ENCODE measurements at places on chromosomes 1 and 21.

DNA sequence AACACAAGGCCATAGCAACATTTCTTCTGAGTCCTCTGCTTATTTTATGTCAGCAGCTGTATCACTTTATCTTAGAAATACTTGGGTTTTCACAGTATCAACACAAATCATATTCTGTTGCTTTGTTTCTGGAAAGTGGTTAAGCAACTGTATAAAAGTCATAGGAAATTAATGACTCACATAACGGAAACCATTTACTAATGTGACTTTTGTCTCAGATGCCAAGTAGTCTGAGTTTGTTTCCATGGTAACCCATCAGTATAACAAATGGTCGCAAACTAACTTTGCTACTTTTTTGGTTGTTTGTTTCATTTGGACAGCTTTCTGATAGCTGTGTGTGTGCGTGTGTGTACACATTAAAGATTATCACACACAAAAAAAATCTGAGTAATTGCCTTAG is 31.1 kb downstream of the EEIG2 start:
- DNase-seq, result no peak

DNA sequence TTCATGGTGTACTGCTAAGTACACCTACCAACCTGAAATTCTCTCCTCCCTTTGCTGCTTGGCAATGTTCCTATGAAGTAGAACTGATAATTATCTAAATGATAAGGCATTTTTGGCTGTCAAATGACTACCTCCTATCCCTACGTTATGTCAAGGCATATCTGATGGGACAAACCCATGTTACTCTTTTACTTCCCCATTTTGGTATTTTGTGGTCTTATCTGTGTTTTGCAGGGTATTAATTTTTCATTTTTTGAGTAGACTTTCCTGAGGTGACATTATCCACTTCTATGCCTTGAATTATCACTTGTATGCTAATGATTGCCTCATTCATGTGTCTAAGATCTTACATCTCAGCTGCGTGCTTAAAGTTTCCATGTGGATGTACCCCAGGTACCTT is 499.6 kb upstream of the B3GALT2 start:
- DNase-seq, result no peak

DNA sequence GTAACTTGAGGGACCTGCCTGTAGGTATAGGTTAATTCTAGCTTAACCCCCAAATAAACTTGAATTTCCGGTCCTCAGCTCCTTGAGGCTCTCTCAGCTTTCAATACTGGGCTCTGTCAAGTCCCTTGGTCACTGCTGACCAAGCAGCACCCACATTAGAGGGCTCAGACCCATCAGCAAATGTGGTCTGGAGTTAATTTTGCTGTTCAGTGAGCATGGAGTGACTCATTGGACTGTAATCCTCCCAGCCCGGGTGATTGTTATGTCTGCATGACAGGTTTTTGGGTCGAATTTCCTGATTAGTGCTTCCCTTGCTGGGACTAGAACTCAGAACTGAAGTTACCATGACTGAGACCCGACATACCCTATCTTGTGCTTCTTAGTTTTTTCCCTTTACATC is 130.6 kb downstream of the URB2 start:
- DNase-seq, result no peak

DNA sequence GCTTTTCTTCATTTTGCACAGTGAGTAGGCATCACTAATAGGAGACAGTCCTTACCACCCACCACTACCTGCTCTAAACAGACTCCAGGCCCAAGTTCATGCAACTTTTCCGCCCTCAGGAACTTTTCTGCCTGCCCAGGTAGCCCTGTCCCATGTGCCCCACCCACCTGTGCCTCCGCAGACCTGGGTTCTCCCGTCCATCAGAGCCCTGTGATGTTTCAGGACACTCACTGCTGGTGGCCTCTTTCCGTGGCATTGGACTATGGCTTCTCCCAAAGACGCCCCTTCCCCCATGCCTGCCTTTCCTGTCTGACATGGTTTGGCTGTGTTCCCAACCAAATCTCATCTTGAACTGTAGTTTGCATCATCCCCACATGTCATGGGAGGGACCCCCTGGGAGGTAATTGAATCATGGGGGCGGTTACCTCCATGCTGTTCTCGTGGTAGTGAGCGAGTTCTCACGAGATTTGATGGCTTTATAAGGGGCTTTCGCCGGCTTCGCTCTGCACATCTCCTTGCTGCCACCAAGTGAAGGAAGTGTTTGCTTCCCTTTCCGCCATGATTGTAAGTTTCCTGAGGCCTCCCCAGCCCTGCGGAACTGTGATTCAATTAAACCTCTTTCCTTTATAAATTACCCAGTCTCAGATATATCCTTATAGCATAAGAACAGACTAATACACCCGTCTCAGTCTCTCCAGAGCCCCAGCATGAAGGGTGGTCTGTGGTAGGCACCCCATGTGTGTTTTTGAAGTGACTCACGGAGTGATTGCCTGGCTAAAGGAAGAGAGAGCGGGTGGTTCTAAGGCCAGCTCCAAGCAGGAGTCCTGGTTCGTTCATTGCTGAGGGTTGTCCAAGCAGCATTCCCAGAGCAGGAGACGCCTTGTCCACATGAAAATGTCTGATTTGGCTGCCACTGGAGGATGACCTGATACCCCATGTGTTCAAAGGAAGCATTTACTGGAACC is 86.0 kb upstream of the ZBTB40 start:
- DNase-seq, result no peak

DNA sequence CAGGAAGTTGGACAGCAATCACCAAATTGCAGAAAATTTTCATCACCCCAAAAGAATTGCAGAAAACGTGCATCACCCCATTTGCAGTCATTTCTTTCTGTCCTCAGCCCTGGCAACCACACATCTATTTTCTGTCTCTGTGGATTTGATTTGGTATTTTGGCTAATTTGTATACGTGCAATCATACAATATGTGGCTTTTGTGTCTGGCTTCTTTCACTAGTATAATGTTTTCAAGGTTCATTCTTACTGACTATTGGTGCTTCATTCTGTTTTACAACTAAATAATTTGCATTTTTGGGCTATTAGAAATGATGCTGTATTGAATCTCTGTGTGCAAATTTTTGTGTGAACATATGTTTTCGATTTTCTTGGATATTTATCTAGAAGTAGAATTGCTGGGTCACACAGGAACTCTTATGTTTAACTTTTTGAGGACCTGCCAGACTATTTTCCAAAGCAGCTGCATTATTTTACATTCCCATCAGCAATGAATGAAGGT is 24.8 kb upstream of the PRDM2 start:
- no peak for DNase-seq

GRCh38 chr1:174165471-174166137 is 6.3 kb downstream of the RABGAP1L start:
- peak; percentile 35 for DNase-seq

- no peak for DNase-seq
These were observed 46.4 kb upstream of the TSPAN2 start for GRCh38 chr1:115135681-115136080.

GRCh38 chr1:162541619-162542141 is 19.8 kb upstream of the UAP1 start:
- DNase-seq, result no peak

DNA sequence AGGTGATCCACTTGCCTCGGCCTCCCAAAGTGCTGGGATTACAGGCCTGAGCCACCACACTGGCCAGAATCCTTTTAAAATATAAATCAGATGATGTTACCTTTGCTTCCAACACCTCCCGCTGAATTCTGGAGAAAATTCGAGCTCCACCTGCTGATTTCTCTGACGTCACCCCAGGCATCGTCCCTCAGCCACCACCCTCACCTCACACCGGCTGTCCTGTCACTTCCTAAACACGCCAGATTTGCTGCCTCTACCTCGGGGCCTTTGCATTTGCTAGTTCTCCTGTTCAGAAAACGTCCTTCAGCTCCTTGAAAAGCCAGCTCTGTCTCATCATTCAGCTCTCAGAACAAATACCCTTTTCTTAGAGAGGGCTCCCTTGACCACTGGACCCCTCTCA is 57.9 kb downstream of the FBXO2 start:
- no peak for DNase-seq

- DNase-seq, result no peak
These were observed 29.3 kb upstream of the USP1 start for GRCh38 chr1:62407398-62408009.

DNA sequence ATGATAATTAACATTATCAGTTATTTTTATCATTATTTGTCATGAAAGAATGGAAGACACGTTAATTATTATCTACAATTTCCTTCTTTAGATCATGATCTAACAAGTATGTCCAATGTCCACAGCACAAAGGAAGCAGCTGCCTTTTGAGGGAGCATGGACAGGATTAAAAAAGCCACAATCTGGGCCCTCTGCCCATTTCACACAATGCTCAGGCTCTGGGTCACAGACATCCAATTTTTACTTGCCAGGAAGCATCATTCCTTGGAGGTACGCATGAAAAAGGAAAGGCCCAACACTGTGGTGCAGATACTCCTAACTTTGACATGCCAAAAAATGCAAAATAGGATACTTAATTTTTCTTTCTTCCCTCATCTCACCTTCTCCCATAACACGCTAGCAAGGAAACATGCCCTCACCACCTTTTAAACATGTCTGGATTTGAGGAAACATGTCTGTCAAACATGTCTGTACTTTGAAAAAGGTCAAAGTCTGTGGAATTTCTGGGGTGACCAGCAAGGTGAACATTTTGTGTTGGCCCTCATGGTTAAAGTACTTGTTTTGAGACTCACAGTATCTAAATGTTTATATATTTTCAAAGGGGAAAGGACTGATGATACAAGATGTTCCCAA is 40.0 kb downstream of the GADD45A start:
- no peak for DNase-seq

GRCh38 chr1:156551869-156552268 is 20.5 kb downstream of the IQGAP3 start:
- DNase-seq, result no peak

DNA sequence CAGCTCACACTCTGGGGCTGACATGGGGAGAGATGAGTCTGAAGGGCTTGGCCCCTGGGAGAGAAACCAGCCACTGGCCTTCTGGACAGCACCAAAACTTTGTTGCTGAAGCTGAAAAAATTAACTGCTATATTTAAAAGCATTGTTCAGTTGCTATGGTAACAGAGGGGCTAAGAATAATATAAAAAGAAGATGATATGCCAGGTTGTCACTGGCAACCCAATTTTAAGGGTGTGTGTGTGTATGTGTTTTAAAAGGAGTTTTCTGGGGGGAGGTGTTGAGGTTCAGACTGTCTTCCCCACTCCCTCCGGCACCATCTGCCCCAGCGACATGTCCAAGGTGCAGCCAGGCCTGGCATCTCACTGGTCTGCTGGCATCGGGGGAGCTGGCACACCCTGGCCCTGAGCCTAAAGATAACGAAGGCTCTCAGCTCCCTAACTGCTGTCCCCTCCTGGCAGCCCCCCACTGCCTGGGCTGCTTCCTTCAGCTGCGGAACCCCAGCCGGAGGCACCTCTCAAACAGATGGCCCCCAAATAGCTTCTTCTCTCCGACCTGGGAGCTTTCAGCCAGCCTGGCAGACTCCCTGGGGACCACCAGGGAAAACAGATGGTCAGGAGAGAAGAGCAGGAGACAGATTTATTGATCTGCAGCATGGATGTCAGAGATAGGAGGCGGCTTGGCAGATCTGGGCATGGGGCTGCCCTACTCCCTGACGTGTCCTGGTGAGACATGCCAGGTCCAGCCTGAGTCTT is 203.9 kb downstream of the HIVEP3 start:
- no peak for DNase-seq

DNA sequence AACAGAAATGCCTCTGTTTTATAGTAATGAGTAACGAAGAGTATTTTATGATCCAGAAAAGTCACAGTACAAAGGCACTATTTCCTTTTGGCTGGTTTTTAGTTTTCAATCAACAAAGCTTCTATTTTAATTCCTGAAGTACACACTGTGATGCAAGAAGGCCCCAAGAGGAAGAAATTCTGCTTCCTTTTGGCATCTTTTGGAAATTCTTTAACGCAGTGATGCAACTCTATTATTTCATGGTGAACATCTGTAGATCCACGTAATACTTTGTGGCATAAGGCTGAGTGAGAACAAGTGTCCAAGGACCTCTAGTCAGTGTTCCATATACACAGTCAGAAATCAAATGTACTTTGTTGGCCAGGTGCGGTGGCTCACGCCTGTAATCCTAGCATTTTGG is 137.5 kb downstream of the TGFB2 start:
- no peak for DNase-seq

DNA sequence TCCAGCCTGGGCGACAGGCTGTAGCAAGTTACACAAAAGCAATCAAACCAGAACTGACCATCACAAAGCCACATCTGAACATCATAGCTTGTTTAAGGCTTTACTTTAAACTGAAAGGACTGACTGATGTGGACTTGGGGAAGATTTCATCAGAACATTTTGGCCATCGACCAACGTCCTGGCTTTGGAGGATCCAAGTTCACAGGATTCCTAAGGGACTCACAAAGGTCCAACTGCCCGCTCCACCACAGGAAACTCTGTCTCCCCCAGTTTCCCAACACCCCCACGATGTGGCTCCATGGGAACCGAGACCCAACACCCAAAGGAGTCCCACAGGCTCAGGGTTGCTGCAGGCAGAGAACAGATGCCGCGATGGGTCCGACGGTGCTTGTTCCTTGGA is 9.3 kb downstream of the SSU72 start:
- no peak for DNase-seq

DNA sequence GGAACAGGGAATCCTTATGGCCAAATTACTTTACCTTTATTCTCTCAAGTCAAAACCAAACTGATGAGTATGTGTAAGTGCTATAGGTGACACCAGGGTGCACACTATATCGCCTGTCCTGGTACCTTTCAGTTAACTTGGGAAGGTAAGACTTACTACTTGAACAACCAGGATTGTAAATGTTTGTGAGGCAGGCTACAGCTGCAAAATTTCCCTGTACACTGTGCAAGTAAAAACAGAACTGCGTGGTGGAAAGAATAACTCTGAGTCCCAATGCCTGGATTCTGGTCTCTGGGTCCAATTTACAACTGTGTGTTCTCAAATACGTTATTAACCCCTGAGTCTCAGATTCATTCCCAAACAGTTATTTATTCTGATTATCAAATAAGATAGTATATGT is 73.5 kb downstream of the TENT5C start:
- DNase-seq, result no peak

- no peak for DNase-seq
These were observed 56.3 kb downstream of the WNT9A start for GRCh38 chr1:227891223-227891954.

GRCh38 chr1:63821091-63822005 is 47.5 kb downstream of the ROR1 start:
- DNase-seq, result no peak

DNA sequence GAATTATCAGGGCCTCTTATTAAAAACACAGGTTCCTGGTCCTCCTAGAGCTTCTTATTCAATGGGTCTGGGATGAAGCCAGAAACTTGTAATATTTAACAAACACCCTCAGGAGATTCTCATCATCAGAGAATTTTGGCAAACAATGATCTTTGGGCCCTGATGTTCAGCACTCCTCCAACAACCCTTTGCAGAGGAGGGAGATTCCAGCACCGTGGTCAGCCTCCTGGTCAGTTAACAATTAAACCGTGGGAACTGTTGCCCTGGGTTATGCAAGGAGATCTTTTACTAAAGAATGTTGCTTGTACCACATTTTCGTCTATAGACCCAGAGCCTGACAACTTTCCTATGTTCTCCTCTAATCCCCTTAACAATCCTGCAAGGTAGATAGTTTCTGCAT is 294.4 kb downstream of the PLPP3 start:
- DNase-seq, result no peak

- no peak for DNase-seq
These were observed 4.5 kb downstream of the LEPR start for GRCh38 chr1:65425006-65425405.

Data from C1 segment of cervical spinal cord (tissue), 14 donors.